ENCODE measurements at places on chromosomes 1 and 21.

- DNase-seq: no peak
Observed at GRCh38 chr1:13564073-13564472, 19.6 kb upstream of the PDPN start.

GRCh38 chr21:35428489-35428888 is 379.4 kb upstream of the RUNX1 start:
- DNase-seq: peak; percentile 56

DNA sequence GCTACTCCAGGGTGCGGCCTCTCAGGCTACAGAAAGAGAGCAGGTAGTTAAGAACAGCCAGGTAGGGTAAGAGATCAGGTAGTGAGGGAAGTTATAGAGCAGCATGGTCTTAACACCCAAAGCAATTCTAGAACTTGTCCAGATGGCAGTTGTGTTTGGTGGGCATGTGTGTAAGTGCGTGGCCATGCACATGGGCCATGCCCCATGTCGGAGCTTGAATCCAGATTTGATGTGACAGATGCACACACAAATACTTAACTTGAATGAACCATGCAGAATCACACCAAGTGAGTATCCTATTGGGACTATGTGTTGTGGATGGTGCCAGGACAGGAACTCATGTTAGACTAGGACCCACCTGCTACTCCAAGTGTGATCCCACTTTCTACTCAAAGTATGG is 145.7 kb upstream of the HMGB4 start:
- DNase-seq: no peak

DNA sequence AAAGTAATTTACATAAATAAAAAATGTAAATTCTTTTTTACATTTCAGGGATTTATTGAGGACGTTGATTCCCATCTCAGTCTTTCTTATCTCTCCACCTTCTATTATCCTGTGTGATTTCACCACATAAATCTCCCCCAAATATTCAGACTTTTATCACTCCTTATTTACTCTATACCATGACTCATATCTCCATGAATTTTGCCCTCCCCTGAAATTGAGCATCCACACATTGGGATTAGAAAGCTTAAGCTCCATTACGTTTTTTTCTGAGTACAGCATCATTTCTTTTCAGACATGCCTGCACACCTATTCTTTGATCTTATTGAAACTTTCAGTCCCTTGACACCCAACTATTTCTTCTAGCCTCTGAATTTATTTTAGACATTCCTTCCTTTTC is 111.2 kb downstream of the IFI44 start:
- DNase-seq: no peak

DNA sequence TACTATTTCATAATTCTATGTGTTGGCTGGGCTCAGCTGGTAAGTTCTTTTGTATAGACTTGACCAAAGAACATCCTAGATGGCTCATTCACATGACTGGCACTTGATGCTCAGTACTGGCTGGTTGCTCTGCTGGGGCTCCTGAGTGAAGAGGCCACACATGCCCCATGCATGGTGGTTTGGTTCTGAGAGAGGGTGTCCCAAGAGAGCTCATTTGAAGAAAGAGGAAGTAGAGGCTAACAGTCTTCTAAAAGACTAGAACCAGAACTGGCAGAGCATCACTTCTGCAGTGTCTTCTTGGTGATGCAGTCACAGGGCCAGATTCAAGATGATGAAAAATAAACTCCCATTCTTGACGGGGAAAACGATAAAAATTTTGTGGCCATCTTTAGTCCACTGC is 5.2 kb upstream of the BACH1 start:
- no peak for DNase-seq

- no peak for DNase-seq
Observed at GRCh38 chr21:14076143-14076806, 134.5 kb downstream of the LIPI start.

DNA sequence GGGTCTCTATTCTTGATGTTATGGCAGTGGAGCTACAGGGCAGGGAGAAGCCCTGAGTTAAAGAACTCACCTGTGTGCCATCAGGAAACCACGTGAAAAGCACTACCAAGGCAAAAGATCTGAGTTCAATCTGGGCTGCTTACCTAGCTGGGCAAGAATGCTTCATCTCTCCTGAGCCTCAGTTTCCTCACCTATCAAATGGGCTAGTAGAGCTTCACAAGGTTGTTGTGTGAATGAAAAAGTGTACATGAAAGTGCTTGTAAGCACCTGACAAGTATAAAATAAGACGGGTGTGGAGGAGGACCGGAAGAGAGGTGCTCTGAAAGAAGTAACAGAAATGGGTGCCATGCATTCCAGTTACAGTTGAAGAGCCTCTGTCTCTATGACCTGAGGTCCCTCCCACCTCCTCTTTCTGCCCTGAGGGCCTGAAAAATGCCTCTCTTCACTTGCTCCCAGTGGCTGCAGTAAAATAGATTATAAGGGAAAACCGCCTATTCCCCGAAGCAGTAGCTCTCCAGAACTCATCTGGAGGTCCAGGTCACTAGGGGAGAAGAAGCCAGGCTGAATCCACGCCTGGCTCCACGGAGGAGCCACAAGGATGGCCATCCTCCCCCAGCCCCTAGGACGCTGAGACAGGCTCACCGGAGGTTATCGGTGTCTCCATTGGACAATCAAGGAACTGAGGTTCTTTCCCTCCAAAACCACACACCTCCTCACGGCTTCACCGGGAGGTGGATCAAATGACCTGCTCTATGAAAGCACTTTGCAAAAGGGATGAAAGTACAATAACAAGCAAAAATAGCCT is 1.4 kb downstream of the GPR161 start:
- DNase-seq: no peak

GRCh38 chr1:14725695-14726094 is 127.2 kb downstream of the KAZN start:
- no peak for DNase-seq

DNA sequence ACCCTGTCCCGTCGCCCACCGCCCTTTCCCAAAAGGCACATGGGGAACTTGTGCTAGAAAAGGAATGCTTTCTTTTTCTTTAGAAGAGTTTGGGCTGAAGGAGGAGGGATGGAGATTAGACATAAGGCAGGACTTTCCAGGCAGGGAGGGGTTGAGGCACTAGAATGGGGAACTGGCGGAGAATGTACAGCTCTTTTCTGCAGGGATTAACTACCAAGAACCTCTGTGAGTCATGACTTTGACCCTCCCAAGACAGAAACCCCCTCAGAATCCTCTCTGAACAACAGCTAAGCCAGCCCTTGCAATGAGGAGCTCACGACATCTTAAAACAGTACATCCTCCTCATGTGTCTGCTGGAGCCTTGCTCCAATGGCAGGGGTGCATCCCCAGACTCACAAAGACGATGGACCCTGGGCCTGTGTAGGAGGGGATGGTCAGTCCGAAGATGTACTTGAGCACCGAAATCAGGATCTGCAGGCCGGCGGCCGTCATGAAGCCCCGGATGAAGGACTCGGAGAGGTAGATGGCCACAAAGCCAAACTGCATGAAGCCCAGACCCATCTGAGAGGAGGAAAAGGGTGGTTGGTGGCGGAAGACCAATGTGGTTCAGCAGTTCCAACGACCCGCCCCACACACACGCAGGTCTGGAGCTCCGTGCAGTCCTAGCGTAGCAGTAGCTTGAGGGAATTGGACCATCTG is 13.6 kb downstream of the SLC26A9 start:
- no peak for DNase-seq

GRCh38 chr1:97144527-97144926 is 422.9 kb downstream of the PTBP2 start:
- DNase-seq: no peak

DNA sequence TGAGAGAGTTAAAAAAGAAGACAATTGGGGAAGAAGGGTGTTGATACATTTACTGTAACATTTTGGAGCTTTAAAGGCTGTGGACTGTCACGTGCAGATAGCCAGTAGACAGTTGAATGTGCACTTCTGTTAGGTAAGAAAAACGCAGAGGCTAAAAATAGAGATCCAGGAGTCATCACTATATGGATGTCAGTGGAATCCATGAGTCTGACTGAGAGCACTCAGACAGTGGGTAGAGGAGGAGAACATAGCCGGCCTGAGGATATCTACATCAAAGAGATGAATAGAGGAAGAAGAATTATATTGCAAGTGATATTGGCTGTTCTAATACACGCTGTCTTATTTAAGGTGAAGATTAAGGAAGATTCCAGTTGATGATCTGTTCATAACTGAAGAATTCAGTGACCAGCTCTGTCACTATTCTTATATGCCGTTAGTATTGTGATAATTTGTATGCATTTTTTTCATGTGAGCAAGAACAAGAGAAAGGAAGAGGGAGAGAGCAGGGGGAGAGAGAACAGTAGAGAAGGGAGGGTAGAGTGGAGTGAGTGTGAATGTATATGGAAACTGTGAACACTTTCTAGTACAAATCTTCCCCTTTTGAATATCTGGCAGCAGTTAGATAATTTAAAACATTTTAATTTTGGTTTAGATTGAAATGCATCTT is 344.8 kb downstream of the CHRM3 start:
- DNase-seq: no peak

- DNase-seq: no peak
Observed at GRCh38 chr1:93437976-93438605, 9.8 kb upstream of the FNBP1L start.

GRCh38 chr1:210250665-210250997 is 18.0 kb downstream of the SERTAD4 start:
- no peak for DNase-seq

- peak; percentile 92 for DNase-seq
Observed at GRCh38 chr1:13730751-13731482, 30.9 kb downstream of the PRDM2 start.

DNA sequence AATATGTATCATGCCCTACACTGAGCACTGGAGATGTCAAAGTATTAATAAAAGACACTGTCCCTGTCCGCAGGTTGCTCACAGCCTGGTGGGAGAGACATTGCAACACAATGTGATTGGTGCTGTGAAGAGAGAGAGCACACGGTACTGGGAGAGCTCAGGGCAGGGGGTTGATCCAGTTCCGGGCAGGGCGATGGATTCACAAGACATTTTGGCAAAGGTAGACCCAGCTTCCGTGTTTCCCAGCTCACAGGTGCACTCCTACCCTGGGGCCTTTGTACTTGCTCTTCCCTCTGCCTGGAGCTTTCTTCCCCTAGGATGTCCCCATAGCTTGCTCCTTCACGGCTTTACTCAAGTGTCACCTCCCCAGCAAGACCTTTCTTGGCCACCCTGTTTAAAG is 1.4 kb downstream of the PLA2G5 start:
- no peak for DNase-seq

DNA sequence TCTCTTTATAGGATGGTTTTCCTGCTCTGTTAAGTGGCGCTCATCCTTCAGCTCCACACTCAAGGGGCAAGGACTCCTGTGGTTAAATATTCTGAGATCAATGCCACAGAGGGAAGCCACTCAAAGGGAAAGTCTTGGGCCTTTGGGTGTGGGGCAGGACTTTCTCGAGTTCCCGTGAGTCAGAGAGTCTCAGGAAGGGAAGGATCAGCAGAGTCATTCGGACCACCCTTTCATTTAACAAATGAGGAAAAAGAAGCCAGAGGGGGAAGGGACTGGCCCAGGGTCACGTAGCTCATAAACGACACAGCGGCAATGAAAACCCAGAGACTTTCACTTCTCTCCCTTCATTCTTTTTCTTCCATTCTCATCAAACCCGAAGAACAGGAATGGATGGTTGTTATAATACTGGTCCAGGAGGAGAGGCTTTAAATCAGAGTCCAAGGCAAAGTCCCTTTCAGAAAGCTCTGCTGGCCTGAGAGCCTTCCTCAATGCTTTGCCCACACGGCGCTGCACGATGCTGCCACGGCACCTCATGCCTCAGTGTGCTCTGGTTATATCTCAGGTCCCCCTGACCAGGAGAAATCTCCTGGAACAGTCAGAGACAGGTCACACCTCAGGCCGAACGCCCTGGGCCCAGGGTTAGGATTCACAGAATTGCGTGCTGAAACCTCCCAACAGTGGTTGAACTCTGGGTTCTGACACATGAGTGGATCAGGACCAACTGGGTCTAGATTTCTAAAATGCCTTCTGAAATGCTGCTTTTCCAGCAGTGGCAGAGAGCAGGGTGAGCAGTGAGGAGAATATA is 65.3 kb downstream of the TENT5C start:
- DNase-seq: no peak

GRCh38 chr1:202068596-202068995 is 54.1 kb upstream of the GPR37L1 start:
- DNase-seq: no peak

DNA sequence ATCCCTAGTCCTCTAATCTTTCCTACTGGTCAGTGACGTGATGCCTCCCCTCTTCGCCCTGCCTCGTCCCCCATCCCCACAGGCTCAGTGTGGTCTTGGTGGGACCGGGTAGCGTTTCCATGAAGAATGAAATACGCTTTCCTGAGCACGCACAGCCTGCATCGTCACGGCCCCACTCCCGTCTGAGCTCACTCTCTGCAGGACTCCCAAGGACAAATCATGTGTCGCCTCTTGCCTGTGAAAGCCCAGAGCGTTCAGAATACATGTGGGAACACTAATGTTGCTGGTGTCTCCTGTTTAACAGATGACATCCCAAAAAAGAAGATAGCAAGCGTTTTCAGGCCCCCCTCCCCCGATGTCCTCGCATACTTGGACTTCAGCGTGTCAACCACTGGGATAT is 49.2 kb downstream of the S100B start:
- DNase-seq: no peak

DNA sequence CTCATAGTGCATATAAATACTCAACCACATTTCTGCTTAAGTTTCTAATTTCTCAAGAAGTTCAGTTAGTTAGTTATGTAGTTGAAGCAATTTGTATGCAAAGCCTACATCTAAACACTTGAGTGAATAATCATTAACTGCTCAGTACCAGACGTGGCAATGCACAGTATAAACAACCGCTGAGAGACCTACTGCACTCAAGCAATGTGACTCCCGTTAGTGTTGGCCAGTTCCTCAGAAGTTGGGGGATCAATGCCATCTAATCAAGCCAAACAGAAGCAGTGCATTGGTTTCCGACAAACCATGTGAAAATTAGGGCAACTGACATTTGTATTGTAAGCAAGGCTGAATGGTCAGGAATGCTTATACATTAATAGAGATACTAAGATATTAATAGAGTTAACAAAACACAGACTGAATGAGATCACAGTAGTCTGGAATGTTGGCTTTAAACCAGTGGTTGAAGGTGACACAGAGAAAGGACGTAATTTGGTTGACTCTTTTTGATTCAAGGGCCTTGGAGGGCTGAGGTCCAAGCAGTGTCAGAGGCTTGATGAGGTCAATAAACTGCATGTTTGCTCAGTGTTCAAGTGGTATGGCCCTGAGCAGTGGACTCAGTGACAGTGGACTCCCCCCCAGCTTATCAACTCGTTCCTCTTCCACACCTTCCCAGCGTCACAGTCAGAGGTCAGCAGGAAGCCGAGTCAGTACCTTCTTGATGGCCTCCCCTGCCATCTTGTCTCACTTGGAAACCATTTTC is 255.5 kb downstream of the CTH start:
- DNase-seq: no peak

- DNase-seq: no peak
Observed at GRCh38 chr1:208007938-208008342, 97.0 kb upstream of the CD34 start.

- DNase-seq: no peak
Observed at GRCh38 chr1:6523566-6523965, 30.7 kb downstream of the NOL9 start.

- DNase-seq: no peak
Observed at GRCh38 chr1:71908871-71909390, 373.4 kb downstream of the NEGR1 start.

GRCh38 chr1:27598295-27598687 is 5.7 kb downstream of the AHDC1 start:
- DNase-seq: no peak
